ENCODE measurements at places on chromosomes 2 and 18.
A peak's percentile ranks its signal among the peaks of the same experiment; 100 is the strongest.

- H3K36me3 ChIP-seq = no peaks in the 10 kb centered on the region
- H3K4me1 ChIP-seq = peaks cover 15% of the 10 kb centered on the region
- no peak overlapping the region for H3K27ac ChIP-seq
- peak; percentile 52 for DNase-seq
Observed at GRCh38 chr2:201858281-201859184, 52.2 kb downstream of the CDK15 start.

- no peaks in the 10 kb centered on the region for H3K4me1 ChIP-seq
- DNase-seq = no peak
- no peak overlapping the region for H3K4me3 ChIP-seq
- H3K36me3 ChIP-seq = no peaks in the 10 kb centered on the region
Observed at GRCh38 chr18:9835825-9836224, 49.9 kb upstream of the TXNDC2 start.

GRCh38 chr2:27640722-27641245, 11.9 kb downstream of the GPN1 start:
- no peak overlapping the region for H3K27ac ChIP-seq
- H3K36me3 ChIP-seq = peaks cover 45% of the 10 kb centered on the region
- DNase-seq = no peak
- peaks cover 31% of the 10 kb centered on the region for H3K4me1 ChIP-seq

- peaks cover 2% of the 10 kb centered on the region for H3K36me3 ChIP-seq
- no peak overlapping the region for H3K4me3 ChIP-seq
- peaks cover 14% of the 10 kb centered on the region for H3K4me1 ChIP-seq
- no peak overlapping the region for H3K27ac ChIP-seq
Observed at GRCh38 chr18:35088921-35089320, 47.7 kb downstream of the MAPRE2 start.

DNA sequence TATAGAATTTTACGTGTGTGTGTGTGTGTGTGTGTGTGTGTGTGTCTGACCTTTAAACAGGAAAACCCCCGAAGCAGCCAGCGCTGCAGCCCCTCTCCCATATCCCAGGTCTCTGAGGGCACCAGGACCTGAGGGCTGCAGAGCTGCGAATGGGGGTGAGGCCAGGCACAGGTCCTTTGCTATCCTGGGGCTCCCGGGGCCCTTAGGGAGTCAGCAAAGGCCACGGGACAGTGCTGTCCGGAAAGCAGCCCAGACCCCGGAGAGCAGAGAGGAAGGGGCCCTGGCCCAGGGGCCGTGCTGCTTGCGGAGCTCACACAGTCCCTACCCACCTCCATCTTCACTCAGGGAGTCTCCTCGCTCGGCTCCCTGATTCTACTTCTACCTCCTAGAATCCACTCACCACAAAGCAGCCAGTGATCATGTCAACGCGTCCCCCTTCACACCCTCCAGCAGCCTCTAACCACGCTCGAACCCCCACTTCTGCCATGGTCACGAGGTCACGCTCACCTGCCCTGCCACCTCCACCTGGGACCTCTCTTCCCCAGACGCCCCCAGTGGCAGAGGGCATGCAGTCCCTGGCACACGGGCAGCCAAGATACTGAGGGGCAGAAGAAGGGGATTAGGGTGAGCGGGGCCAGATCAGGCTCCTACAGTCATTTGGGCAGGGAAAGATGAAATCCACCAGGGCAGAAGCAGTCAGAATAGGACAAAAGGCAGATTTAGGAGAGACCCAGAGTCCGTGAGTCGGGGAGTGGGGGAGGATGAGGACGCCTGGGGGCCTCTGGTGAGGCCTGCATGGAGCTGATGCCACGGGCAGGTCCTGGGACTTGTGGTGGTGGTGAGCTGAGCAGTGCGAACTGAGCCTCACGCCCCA, 86.7 kb downstream of the USP40 start:
- no peak for DNase-seq
- H3K27ac ChIP-seq = no peak overlapping the region
- H3K36me3 ChIP-seq = peaks cover 5% of the 10 kb centered on the region
- no peak overlapping the region for H3K4me3 ChIP-seq

All from activated CD4-positive, alpha-beta memory T cell treated with anti-CD3 and anti-CD28 coated beads for 36 hours (primary cell).